ENCODE measurements at places on chromosomes 2 and 18. TPM values are rescaled to one million over a fixed set of nuclear protein-coding genes. Genes with fewer than 3 reads are reported as not detected.

DNA sequence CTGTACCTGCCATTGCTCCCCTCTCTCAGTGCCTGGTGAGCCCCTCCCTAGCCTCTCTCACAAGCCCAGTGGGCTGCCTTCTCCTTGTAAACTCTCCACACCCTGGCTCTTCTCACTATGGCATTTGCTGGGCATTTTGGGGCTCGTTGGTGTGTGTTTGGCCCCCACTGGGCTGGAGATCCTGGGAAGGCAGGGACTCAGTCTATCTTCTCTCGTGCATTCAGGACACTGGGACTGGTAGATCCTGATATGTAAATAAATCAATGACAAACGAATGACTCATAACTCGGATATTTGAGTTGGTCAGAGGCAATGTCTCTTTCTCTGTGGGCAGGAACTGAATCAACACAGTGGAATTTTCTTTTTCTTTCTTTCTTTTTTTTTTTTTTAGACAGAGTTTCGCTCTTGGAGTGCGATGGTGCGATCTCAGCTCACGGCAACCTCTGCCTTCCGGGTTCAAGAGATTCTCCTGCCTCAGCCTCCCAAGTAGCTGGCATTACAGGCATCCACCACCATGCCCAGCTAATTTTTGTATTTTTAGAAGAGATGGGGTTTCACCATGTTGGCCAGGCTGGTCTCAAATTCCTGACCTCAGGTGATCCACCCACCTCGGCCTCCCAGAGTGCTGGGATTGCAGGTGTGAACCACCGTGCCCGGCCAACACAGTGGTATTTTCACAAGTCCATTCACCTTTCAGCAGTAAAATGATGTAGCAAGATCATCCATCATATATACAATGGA, 144.6 kb upstream of the SPRED2 start:
- H3K4me1 ChIP-seq, result no peaks in the 10 kb centered on the region
- peak; percentile 73 for DNase-seq
- peak overlapping the region; percentile 88 for H3K27ac ChIP-seq
- no peaks in the 10 kb centered on the region for H3K27me3 ChIP-seq
- H3K4me3 ChIP-seq, result no peak overlapping the region

GRCh38 chr2:54424555-54425163, 31.5 kb upstream of the SPTBN1 start:
- no peak overlapping the region for H3K27ac ChIP-seq
- H3K27me3 ChIP-seq, result no peaks in the 10 kb centered on the region
- no peaks in the 10 kb centered on the region for H3K4me1 ChIP-seq
- no peak overlapping the region for H3K4me3 ChIP-seq

The SCYGR4 gene
- total RNA-seq, result not detected

The CD8A gene
- total RNA-seq, result not detected

GRCh38 chr18:49285627-49286026, 174.8 kb downstream of the DYM start:
- no peaks in the 10 kb centered on the region for H3K4me1 ChIP-seq
- H3K27ac ChIP-seq, result no peak overlapping the region
- H3K27me3 ChIP-seq, result no peaks in the 10 kb centered on the region
- no peak for DNase-seq
- H3K36me3 ChIP-seq, result no peaks in the 10 kb centered on the region
- H3K4me3 ChIP-seq, result no peak overlapping the region

The SOX11 gene
- 16.6 TPM for total RNA-seq

Measured in hepatocyte (in vitro differentiated cells).